ENCODE measurements at places on chromosomes 3 and 15. TPM values are rescaled to one million over a fixed set of nuclear protein-coding genes. Genes with fewer than 3 reads are reported as not detected.

Gene IL17RD
- total RNA-seq = 2.8 TPM

DNA sequence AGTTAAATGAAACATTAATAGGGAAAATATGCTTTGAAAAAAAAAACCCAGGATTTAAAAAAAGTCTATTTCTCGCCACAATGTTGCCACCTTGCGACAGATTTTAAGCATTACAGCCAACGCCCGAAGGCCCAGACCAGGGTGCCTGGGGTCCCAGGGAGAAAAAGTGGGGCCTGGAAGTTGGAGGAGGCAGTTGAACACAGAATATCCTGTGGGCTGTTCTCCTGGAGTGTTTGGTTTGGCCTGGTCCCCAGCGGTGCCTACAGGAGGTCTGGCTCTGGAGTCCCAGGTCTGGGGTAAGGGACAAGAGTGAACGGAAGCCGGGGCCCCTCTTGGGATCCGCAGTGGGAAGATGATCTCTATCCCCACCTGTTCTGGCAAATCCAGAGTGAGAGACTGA is 3.4 kb downstream of the RNU6-1 start:
- DNase-seq = no peak

DNA sequence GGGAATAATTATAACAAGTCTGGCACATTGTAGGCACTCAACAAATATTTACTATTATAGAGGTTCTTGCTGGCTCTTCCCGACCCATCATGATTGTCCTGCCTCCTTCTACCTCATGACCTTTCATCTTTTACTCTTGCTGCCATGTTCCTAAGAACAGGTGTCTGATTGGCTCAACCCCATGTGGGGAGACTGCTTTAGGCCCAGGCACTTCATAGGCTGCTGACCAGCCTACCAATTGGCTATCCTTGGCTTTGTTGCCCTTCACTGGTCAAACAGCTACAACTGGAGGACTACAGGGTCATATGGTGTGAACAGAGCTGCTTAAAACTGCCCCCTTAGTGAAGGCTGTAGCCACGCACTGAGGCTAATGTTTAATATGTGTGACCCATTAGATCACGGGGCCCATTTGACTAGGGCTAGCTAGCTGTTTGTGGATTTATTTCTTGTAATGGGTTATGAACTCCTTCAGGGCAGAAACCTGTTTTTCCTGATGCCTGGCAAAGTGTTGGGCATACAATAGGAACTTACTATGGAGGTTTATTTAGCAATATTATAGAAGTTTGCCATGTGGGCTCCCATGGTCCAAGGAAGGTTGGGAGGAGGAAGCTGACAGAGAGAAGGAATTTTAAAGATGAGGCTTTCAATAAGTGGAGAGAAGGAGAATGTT is 239.9 kb upstream of the TBC1D5 start:
- no peak for DNase-seq

DNA sequence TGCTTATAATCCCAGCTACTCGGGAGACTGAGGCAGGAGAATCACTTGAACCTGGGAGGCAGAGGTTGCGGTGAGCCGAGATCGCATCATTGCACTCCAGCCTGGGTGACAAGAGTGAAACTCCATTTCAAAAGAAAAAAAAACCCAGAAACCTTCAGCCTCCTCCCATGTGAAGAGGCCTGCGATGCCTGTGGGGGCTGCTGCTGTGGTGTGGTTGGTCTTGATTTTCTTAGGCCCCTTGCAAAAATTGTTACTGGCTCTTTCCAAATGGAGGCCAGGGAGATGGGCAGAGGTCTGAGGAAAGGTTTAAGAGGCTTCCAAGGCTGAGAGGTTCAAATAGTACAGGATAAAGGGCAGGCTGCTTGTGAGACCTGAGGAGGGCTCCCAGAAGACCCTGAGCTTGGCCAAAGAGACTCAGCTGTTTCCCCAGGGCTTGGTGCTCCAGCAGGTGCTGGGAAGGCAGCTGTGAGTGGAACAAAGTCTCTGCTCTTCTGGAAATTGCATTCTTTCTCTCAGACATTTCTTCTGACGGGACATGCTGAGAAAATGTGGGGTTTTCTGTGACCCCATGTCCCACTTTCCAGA is 18.4 kb downstream of the GCSAM start:
- no peak for DNase-seq

Gene SLC6A11
- not detected for total RNA-seq

- DNase-seq = no peak
Observed at GRCh38 chr3:184258926-184259325, 2.4 kb downstream of the CAMK2N2 start.

- DNase-seq = no peak
Observed at GRCh38 chr3:152857082-152857481, 22.2 kb downstream of the P2RY1 start.

Gene BNC1
- 2.1 TPM for total RNA-seq

DNA sequence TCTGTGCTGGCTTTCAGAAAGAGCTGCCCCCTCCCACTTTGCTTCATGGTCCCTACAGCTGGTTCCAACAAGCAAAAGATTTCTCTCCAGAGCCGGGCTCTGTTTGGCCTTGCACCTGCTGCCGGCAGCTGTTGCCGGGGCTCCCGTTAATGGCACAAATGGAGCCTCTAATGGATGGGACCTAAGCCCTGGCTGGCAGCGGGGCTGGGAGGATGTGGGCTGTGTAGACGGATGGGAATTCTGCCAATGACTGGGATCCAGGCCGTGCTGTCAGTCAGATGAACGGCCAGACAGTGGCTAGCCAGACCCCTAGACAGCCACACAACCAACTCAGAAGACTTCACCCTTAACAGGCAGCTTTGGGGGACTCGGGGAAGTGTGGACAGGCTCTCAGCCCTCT is 88.0 kb downstream of the RPLP1 start:
- DNase-seq = no peak

GRCh38 chr3:88824666-88825564 is 282.5 kb upstream of the EPHA3 start:
- no peak for DNase-seq

DNA sequence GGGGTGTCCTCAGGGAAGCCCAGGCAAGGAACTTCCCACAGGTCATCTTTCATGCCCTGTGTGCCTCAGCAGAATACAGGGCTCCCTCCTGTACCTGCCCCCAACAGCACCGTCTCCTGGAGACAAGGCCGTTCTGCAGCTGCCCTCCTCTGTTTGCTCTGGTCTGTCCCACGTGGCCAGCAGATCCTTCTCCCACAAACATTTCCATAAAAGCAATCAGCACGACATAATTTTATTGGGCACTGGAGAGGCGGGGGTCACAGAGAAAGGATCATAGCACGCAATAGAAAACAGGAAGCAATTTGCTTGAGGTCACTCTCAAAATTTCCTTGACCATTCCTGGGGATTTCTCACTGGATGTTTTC is 29.4 kb downstream of the STARD5 start:
- no peak for DNase-seq

GRCh38 chr3:133662278-133662651 is 524 bp upstream of the TOPBP1 start:
- no peak for DNase-seq

Gene SPINK8
- not detected for total RNA-seq

DNA sequence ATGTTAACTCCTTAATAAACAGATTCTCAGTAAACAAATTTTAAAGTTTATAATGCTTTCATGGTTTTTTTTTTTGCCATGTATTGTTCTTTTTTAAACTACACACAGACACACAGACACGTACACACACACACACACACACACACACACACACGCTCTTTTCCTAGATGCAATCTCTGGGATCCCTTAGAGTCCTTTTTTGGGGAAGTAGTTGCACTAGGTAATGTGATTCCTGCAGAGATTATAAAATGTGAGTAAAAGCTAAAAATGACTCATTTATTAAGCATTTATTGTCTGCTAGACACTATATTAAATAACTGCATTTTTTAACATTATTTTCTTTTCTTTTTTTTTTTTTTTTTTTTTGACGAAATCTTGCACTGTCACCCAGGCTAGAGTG is 19.9 kb downstream of the NDUFB5 start:
- no peak for DNase-seq

GRCh38 chr15:99508852-99509251 is 56.9 kb upstream of the MEF2A start:
- peak; percentile 42 for DNase-seq

GRCh38 chr3:153166206-153166605 is 4.2 kb downstream of the RAP2B start:
- DNase-seq = no peak

DNA sequence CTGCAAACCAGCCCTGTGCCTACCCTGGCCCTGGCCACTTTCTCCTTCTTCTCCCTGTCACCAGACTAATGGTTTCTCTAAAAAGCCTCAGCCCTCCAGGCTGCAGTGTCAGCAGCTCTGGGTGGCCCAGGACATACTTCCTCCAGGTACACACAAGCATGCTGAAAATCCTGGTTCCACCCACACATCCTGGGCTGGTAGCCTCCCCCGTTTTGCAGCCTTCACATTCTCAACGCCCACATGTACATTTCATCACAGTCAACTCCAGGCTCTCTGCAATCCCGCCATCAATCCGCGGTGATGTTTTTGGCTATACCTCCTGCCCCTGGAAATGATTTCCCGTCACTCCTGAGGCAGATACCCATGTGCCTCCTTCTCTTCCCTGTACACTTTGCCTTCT is 59.4 kb downstream of the MAGEF1 start:
- DNase-seq = peak; percentile 5

Gene PLSCR5
- not detected for total RNA-seq

Gene THSD4
- 93.8 TPM for total RNA-seq

DNA sequence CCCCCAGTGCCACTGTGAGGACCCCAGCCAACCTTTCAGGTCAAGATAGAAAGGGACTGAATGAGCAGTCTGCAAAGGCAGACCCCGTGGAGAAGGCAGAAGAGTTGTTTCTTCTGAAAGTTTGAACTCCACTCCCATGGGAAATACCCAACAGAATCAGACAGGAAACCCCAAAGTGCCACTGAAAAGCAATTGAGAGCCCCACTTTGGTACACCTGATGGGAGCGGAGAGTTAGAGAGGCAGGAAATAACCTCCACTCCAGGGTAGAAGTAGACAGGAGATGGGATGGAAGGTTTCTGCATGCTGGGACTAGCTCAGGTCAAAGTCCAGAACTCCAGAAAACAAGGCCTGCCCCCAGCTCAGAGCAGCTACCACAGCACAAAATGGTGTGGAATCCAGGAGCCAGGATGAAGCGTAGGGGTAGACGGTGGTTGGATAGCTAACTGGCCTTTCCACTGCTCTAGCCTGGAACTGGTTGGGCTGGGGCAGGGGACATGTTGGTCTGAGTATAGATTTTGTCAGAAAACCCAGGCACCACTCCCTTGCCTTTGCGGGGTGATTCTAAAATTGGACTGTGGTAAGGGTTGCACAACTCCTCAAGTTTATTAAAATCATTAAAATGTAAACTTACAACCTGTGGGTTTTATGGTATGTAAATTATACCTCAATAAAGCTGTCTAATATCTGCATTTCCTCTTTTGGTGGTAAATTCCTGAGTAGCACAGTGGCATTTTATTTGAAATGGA is 1.9 kb upstream of the RAB43 start:
- DNase-seq = no peak

DNA sequence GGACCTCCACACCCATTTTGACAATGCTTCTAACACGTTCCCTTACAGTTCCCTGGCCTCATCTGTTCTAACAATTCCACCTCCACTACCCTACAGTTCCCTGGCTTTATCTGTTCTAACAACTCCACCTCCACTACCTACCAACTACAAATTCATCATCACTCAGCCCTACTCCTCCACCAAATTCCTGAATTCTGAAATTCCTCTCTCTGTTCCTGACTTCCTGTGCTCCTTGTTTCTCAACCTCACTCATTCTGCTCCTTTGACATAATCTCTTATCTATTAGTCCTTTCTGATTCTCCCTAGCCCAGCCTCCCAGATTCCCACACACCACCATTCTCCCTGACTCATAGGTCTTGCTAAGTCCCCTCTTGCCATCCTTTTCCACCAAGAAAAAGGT is 22.5 kb downstream of the UPK1B start:
- no peak for DNase-seq

- DNase-seq = no peak
Observed at GRCh38 chr3:51276046-51276445, 109.0 kb upstream of the MANF start.

DNA sequence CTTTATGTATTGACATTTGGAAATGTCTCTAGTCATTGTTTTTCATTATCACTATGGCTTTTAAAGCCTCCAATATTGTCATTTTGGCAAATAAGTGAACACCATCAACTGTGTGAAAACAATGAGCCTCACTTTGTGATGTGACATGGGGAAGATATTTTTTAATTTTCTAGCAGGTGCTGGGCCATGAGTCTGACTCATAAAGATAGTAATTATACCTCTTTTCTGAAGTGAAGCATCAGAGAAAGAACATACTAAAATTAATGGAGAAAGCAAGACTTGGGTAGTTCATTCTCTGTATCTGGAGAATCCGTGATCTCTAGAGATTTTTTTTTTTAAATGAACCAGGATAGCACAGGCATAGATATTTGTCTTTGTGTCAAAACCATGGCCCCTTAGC is 100.8 kb downstream of the CCNL1 start:
- DNase-seq = no peak

DNA sequence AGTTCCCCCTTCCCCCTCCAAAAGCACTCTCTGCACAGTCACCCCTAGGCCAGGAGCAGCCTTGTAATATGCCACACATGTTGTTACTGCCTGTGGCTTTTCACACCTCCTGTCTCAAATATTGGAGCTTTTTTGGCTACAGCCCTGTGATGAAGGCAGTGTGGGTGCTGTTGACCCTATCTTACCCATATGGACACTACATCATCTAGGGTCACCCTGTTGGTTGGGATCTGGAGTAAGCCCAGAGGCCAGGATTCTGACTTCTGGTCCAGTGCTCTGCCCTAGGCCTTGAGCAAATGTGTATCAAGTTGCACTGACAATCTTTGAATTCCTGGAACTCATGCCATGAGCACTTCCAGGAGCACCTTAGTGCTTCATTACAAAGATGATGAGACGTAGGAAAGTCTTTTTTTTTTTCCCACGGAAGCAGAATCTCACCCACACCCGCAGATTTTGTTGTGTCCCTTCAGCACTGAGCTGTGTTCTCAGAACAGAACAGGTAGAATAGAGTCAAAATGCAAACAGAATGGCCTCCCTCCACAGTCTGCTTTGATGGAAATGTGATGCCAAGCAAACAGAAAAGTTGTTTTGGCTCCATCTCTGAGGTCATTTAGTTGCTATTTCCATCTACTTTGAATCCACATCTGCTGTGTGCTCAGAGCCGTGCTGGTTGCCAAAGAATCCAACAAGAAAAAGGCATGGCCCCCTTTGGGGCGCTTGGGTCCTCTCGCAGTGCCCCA is 49.6 kb downstream of the SMAD3 start:
- DNase-seq = no peak

- DNase-seq = no peak
Observed at GRCh38 chr15:75640483-75641178, 607 bp upstream of the IMP3 start.

GRCh38 chr15:48440084-48440483 is 108.9 kb downstream of the DUT start:
- peak; percentile 67 for DNase-seq

- no peak for DNase-seq
Observed at GRCh38 chr3:76679541-76679940, 360.4 kb upstream of the ROBO2 start.

DNA sequence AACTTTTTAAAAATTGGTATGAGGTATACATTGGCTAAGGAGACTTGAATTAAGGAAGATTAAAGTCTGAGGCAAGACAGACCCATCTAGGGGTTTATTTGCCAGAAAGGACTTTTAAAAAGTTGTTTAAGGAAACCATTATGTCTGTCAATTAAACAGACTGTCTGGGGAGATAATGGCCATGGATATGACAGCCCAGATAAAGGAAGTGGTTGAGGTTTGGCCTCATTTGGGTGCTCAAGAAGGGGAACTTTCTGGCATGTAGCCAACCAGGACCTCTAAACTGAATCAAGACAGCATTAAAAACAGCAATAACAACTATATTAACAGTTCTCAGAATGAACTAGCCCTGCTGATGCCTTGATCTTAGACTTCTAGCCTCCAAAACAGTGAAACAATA is 9.9 kb upstream of the CD200R1L start:
- DNase-seq = no peak

GRCh38 chr3:56593455-56594158 is 36.6 kb downstream of the CCDC66 start:
- no peak for DNase-seq
